Mesenteric fat pad (tissue), 1 donor: ENCODE measurements at places on chromosomes 3 and 15. TPM values are rescaled to one million over a fixed set of nuclear protein-coding genes. Genes with fewer than 3 reads are reported as not detected.

SLC49A4 gene
- total RNA-seq: 16.2 TPM

FRMD5 gene
- 0.13 TPM for total RNA-seq

GMNC gene
- not detected for total RNA-seq

DNA sequence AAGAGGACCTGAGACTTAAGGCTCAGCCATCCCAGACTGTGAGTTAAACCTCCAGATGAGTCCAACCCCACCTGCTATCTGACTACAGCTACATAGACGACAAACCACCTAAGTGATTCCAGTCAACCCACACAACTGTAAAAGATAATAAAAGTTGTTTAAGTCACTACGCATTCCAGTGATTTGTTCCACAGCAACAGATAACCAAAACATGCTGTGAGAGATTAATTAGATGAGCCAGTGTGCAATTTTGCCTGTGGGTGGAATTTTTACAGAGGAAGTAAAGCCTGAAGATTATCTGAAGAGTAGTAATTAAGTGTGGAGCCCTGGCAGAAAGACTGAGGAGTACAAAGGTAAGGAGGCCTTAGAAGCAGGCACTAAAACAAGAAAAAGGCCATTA lies 5.4 kb downstream of the BTBD1 start:
- no peak for DNase-seq

GRCh38 chr3:114441386-114441785 lies 147.6 kb downstream of the TIGIT start:
- DNase-seq: no peak

DNA sequence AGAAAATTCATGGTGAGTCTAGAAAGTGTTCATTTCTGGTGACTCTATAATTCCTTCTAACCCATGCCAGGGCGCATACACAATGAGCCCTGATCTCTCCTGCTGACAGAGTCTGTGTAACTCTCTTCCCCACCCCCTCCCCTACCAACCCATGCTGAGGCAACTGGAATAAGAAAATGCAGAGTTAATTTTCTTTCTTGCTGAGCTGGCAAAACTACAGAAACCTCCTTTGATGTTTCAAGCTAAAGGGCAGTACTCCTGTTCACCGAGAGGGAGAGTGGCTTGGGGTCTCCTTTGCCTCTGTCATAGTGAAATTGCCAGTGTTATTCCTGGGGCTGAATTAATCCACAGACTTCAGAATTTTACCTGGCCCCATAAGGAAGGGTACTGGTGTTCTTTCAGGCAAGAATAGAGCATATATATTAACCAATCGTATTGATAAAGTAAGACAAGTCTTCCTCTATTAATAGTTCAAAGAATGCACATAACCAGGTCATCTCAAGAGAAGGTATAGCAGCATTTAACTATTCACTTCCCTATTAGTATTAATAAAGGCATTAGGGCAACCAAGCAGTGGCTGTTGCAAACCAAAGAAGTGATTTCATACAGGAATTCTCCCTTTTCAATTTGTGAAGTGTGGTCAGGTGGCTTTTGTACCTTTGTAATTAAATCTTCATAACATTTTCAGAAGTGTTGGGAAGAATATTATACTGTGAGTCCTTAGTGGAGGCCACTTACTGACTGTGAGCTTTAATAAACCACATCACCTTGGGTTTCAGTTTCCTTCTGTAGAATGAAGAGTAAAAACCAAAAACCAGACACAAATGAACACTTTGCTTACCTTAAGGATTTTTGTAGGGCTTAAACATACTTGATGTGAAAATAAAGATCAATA lies 4.1 kb downstream of the GAP43 start:
- DNase-seq: no peak

DNA sequence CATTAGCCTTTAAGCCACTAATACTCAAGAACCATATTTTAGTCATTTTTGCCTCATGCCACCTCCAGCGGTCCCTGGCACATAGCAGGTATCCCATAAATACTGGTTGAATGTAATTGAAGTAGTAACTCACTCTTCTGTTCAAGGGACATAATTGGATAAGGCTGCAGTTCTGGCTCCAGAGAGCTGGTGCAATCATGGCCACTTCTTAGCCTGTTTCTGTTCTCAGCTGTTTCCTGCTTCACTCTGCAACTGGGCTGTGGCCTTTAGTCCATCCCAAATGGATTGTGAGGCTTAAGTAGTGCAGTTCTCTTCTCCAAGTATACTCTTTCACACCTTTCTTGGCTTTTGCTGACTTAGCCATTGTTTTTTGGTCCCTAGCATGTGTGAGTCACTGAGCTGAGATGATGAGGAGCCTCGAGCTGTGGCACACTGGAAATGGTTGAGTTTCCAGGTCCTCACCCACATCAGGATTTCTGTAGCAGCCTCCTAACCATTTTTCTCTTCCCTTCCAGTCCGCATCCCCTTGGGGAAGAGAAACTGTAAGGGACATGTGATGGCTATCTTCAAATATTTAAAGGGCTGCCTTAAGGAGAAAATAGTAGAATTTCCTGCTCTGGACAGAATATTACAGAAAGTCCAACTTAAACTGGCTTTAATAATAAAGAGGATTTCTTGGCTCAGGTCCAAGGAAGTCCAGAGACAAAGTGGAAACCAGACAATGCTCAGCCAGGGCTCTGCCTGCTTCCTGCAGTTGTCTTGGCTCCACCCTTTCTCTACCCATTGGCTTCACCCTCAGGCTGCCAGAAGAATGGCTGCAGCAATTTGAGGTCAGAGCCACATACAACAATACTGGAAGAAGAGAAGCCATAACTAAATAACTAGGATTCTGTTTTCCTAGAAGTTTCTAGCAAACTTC lies 305.4 kb upstream of the ROPN1 start:
- no peak for DNase-seq

GRCh38 chr3:179760944-179761343 lies 108.1 kb downstream of the USP13 start:
- no peak for DNase-seq
